ENCODE measurements at places on chromosomes 2 and 18. TPM values are rescaled to one million over a fixed set of nuclear protein-coding genes. Genes with fewer than 3 reads are reported as not detected.

The STARD6 gene
- total RNA-seq: not detected

The CEBPZOS gene
- 11.2 TPM for total RNA-seq

The KLF11 gene
- total RNA-seq: 20.7 TPM

The SH3RF3 gene
- 7.4 TPM for total RNA-seq

The GCG gene
- total RNA-seq: not detected

The ADRA2B gene
- not detected for total RNA-seq

The DPP10 gene
- 7.0 TPM for total RNA-seq

The PDE1A gene
- 12.9 TPM for total RNA-seq

The ARHGAP25 gene
- total RNA-seq: 0.29 TPM

The MROH2A gene
- 4.0 TPM for total RNA-seq

The UGT1A7 gene
- not detected for total RNA-seq

The SNORC gene
- total RNA-seq: 0.55 TPM

The SKA1 gene
- not detected for total RNA-seq

The CD226 gene
- total RNA-seq: 3.6 TPM

The LBX2 gene
- not detected for total RNA-seq

The SPP2 gene
- total RNA-seq: not detected

The HOXD13 gene
- total RNA-seq: not detected

The TUBA3D gene
- total RNA-seq: not detected

The DLGAP1 gene
- 3.6 TPM for total RNA-seq

The SPHKAP gene
- total RNA-seq: 2.2 TPM

The WNT6 gene
- total RNA-seq: not detected

The SLC1A4 gene
- total RNA-seq: 1.3 TPM

The SLC5A7 gene
- total RNA-seq: 0.58 TPM

The KCNG2 gene
- total RNA-seq: not detected

The CCL20 gene
- 8.7 TPM for total RNA-seq

The CD8B2 gene
- not detected for total RNA-seq

The CRYGD gene
- not detected for total RNA-seq

The MYO3B gene
- 0.37 TPM for total RNA-seq

The POTEC gene
- not detected for total RNA-seq

The COPS9 gene
- total RNA-seq: 168 TPM

The DCDC2C gene
- not detected for total RNA-seq

The CCDC178 gene
- 24.5 TPM for total RNA-seq

The GULP1 gene
- 179 TPM for total RNA-seq

The CCBE1 gene
- 2.0 TPM for total RNA-seq

The TRIM54 gene
- total RNA-seq: not detected

The UPP2 gene
- total RNA-seq: not detected

The MAIP1 gene
- total RNA-seq: 30.4 TPM

The FOXI3 gene
- not detected for total RNA-seq

The IMMT gene
- total RNA-seq: 94.5 TPM

The REEP1 gene
- 20.4 TPM for total RNA-seq

The MYL1 gene
- not detected for total RNA-seq

The ZNF513 gene
- total RNA-seq: 10.3 TPM

The NEB gene
- 1.3 TPM for total RNA-seq

Measured in stomach (tissue), 19 donors.